ENCODE measurements at places on chromosomes 11 and 22.

- no peak for DNase-seq
Measured at GRCh38 chr11:64298966-64299846, 952 bp upstream of the CATSPERZ start.

DNA sequence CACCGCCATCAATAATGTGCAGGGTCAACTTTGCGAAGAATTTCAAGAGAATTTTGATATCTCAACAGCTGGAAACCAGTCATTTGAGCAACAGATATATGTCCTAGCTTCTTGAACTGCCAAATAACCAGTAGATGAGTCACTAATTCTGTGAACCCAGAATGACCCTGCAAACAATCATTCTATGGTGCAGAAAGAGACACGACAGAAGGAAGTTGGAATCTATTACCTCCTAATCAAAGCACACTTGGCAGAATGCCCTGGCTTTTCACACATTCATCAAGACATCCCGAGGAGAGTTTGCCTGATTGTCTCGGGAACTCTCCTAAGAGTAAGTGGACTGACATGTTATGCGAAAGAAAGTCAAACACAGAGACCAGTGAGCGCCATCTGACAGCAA, 621.1 kb downstream of the OPCML start:
- DNase-seq: no peak

DNA sequence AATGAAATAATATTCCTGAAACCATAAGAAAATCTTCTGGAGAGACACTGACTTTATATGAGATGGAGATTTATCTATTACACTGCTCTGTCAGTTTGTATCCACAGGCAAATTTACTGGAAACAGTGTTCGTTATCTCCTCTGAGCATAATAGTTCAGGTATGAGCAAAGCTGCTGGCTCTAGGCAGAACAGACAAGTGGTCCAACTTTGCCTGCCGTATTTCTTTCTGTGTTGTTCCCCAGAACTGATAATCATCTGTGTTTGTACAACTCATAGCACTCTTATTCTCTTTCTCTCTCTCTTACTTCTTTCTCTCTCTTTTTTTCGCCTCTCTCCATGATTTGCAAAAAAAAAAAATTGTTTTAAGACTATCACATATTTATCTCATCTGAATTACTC, 623.8 kb upstream of the CHORDC1 start:
- DNase-seq: no peak

GRCh38 chr11:20729597-20730105, 60.3 kb downstream of the NELL1 start:
- no peak for DNase-seq

- DNase-seq: no peak
Measured at GRCh38 chr11:65085446-65085845, 1.4 kb downstream of the ZFPL1 start.

DNA sequence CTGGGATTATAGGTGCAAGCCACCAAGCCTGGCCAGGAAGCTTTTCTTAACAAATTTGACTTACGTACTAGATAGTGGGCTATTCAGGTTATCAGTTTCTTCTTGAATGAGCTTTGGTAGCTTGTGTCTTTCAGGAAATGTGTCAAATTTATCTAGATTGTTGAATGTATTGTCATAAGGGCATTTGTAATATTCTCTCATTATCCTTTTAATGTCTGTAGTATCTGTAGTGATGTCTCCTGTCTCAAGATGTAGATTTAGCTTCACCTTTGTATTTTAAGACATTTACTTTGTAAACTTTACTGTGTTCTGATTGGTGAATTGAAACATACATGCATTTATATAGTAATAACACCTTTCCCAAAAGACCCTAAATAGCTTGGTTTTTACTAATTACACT, 20.7 kb downstream of the ARHGAP8 start:
- no peak for DNase-seq

GRCh38 chr11:131303611-131304119, 66.8 kb upstream of the NTM start:
- DNase-seq: no peak

DNA sequence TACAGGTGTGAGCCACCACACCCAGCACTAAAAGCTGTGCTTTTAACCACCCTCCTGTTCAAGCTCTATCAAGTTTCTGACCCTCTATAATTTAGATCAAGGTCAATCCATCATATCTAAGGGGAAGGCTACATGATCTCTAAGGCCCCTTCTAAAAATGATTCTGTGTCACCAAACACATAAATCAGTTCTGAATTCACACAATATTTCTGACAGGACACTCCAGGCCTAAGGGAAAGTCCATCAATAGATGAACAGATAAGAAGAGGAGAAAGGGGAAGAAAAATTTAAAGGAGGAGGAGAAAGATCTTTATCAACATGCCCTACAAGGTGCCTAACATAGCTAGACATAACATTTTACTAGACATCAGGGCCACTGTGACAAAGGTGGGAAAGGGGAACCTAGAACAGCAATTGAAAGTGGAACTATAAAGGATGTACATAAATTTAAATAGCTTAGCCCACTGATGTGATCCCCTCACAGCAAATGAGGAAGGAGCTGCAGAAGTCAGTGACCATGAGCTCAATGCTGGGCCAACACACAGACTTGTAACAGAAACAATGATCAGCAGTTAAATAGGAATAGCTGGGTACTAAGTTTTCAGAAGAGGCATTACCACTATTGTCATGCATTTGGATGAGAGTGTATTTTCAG, 4.7 kb downstream of the PRCP start:
- DNase-seq: no peak

- no peak for DNase-seq
Measured at GRCh38 chr22:41302021-41302767, 869 bp downstream of the ZC3H7B start.

All from CD4-positive, alpha-beta T cell treated with Interferon alpha-2 for 1 hour (primary cell).